Vagina (tissue), 2 donors: ENCODE measurements at places on chromosomes 4 and X.

- no peak for DNase-seq
These were observed 13.1 kb upstream of the MAGEB16 start for GRCh38 chrX:35785075-35785474.

DNA sequence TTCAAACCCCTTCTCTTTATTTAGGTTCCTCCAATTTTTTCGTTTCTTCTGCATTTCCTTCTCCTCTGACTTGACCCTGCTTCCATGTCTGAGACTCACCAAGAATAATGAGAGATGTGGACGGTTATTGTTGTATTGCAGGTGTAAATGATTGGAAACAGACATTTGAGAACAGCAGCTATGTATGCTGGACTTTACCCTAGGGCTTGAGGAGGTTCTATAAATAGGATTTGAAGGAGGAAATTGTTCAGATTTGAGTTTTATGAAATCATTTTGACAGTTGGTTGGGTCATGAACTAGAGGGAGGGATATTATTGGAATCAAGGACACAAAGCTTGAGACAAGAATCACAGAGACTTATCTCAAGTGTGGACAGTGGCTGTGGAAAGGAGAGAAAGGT lies 614.6 kb upstream of the CPEB2 start:
- DNase-seq = no peak

- DNase-seq = no peak
These were observed 11.5 kb upstream of the CAMK2D start for GRCh38 chr4:113773014-113773413.

GRCh38 chr4:184101711-184102110 lies 116.0 kb downstream of the ENPP6 start:
- no peak for DNase-seq

GRCh38 chr4:27050731-27051130 lies 190.1 kb downstream of the STIM2 start:
- DNase-seq = peak; percentile 56

GRCh38 chrX:38149016-38149415 lies 71.7 kb downstream of the SRPX start:
- no peak for DNase-seq

- DNase-seq = no peak
These were observed 289.6 kb downstream of the CXXC4 start for GRCh38 chr4:104205116-104205515.

DNA sequence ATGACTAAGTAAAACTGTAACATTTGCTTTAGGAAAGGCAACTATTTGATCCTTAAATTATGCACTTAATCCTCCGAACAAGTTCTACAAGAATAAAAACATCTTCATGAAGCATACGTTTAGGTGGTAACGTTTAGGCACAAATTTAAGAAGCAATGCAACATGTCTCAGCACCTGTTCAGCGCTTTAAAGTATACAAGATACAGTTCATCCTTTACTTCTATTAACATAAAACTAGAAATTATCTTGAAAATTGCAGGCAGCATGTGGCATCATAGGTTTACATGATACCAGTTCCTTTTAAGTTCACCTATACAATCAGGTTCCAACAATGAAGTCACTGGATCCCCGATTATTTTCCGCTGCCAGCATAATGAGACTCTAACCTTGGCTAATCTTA lies 1.5 kb downstream of the PLA2G12A start:
- DNase-seq = no peak

- no peak for DNase-seq
These were observed 110.7 kb downstream of the PSAPL1 start for GRCh38 chr4:7323872-7324650.

DNA sequence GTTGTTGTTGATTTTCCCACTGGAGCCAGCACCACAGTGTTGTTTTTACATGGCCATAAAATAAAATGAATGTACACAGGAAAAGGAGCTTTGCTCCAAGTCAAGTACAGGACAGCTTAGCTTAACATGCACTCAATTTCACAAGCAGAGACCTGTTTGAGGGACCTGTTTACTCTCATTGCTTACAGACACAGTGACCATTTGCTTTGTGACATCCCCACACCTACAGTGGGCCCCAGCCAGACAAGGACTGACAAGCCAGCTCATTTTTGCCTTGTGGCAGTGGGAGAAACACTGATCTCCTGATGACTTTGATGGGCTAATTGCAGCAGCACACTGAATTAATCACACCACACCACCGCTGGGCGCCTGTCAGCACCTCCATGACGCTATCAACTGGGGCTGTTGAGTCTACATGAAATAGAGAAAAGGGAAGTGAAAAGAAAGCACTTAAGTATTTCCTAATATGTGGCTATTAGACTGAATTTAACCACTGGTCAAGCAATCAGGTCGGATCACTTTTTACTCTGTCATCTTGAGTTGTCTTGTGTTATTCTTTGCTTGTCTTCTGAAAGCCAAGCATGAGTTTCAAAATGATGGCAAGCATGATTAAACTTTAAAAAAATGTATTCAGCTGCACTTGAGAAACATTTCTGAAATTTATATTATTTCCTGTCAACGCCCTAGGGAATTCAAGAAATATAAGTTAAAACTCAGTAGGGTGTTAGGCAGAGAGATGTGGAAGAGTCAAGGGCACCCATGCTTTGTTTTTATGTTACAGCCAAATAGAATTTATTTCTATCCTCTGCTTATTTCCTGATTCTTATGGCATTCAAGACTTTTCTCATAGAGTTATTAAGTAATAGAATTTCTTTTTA lies 557.7 kb downstream of the RAB28 start:
- no peak for DNase-seq

DNA sequence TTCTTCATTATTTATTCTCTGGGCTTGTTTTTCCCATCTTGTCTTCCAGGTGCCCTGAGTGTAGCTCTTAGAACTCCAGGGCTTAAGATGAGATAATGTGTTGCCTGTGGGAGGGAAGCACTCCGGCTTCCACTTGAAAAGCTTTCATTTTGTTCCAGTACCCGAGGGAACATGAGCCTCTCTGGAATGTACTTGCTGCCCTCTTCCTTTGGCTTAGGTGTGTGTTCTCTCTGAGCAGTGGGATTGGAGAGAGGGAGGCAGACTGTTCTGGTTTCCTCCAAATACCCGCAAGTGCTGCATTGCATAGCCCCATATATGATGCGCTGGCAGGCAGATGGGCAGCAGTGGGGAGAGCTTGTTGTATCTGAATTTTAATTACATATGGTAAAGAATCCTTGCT lies 861 bp upstream of the DTHD1 start:
- no peak for DNase-seq

- no peak for DNase-seq
These were observed 25.1 kb downstream of the PIR start for GRCh38 chrX:15468036-15468435.

DNA sequence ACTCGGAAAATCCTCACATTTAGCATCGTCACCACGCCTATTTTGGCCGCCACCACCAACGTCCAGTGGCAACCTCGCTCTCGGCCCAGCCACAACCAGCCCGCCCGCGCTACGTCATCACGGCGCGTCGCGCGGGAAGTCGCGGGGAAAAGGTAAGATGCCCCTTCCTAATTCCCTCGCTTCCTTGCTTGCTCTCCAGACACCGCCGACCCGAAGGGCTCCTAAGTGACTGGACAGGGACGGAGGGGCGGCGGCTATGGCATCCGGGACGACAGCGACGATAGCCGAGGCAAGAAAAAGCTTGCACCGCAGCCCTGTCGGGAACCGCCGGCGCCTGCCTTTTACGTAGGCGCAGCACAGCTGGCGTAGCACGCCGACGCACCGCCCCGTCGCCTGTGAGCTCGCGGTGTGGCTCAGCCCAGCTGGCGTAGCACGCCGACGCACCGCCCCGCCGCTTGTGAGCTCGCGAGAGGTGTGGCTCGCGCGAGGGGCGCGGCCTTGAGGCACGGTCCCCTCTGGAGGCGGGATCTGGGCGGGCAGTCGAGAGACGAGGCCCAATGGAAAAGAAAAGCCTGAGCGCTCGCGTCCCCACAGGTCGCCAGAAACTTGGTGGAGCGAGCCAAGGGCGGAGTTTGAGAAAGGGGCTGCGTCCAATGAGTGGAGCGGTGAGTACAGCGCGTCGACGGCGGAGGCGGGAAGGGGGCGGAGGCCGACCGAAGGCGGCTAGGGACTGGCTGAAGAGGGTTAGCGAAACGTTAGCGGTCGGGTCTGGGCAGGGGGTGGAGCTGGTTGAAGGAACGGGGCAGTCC lies at the start of gene HDAC6:
Gene HDAC6 (plus strand): TSS at position 788 of the 809 bp plus-strand sequence. CDS start 626 bp downstream, outside the sequence.
- DNase-seq = peak; percentile 98

DNA sequence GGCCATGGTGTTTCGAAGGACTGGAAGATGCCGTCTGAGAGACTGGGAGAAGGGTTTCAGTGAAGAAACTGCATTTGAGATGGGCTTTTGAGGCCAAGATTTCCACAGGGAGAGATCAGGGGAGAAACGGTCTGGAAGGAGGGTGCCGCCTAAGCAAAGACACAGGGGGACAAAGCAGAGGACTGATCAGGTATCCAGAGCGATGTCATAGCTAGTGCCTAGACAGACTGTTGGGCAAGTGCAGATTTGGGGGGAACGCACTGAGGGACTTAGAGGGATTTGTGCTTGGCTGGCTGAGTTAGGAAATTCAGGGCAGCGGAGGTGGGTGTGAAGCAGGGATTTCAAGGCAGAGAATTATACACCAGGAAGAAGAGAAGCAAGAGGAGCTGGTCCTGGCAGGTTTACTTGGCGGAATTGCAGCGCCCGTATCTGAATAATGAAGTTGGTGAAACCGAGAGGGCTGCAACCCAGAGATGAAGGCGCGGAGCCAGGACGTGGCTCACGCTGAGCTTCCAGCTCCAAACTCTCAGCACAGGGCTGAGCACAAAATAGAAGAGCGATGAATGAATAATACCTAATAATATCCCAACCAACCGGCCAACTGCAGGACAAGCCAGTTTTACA lies 106.9 kb downstream of the MAML3 start:
- DNase-seq = no peak

GRCh38 chrX:3250966-3251365 lies 95.5 kb downstream of the MXRA5 start:
- no peak for DNase-seq

DNA sequence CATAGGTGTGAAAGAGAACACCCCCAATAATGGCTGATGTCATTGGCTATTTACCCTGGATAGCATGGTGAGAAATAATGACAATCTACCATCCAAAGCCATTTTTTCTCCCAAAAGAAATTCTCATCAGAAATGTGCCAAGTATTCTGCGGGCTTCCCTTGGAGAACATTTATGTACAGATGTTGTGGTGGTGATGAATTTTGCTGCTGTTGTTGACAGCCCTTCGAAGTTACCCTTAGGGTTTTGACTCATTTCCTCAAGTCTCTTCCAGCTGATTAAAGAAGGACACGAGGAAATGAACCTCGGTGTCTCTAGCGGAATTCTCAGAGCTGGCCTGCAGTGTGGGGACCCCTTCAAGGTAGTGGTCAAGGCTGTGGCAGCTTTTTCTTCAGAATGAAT lies 3.4 kb downstream of the KIT start:
- no peak for DNase-seq

- no peak for DNase-seq
These were observed 41.3 kb upstream of the GLRA3 start for GRCh38 chr4:174870311-174870710.

DNA sequence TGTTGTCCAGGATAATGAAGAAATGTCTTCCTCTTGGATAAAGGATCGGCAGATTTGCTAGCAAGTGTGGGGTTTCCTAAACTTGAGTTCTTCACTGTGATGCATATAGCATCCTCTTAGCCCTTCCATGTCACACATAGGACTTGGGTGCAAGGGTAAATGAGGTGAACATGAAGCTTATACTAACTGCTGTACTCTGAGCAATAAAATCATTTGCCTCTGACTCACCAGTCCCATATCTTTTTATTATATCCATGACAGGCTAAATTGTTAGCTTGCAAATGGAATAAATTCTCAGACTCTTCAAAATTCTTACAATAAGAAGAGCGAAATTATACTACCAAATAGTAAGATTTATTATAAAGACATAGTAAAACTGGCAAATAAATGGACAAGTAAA lies 14.7 kb upstream of the TBC1D1 start:
- no peak for DNase-seq

DNA sequence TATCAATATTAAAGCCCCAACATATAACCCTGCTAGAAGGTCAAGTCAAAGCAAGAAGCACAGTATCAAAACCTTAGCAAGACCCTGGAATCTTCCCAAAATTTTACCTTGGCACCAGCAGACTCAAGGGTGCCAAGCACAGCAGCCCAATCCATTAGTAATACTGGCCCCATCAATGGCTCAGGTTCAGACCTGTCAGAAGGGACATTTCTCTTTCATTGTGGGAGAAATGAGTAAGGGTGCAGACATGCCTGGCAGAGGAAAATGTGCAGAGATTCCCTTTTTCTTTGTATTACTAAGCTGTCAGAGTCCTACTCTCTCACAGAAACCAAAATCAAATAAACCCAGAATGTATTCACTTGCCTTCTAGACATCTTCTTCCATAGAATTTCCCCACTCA lies 203.9 kb downstream of the EVC2 start:
- no peak for DNase-seq

DNA sequence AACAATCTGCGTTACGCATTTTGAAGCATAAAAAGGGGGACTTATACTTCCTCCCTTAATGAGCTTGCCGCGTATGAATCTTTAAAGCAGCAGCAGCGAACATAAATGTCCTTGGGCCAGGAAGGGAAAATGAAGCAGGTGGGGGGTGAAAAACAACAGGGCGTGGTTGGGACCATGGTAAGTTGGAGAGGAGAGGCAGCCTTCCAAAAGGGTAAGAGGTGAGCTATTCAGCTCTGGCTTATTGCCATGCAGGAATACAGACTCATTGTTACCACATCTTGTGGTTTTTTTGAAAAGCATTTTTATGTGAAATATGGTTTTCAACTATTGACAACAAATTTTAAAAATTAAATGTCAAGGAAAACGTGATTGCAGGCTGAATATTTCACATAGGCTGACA lies 710.7 kb upstream of the FAM241A start:
- DNase-seq = no peak

- DNase-seq = no peak
These were observed 42.7 kb downstream of the SORCS2 start for GRCh38 chr4:7235030-7235380.

DNA sequence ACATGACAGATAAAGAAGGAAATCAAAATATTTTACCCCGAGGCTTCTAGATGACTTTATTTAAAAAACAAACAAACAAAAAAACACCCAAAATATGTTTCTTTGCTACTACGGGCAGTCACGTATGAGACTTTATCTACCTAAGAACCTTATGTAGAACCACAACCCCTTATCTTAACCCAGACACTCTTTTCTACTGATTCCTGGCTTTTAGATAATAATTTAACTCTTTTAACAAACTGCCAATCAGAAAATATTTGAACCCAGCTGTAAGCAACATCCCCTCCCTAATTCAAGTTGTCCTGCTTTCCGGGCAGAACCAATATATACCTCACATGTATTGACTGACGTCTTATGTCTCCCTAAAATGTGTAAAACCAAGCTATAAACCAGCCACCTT lies 15.4 kb downstream of the ELOVL6 start:
- no peak for DNase-seq

DNA sequence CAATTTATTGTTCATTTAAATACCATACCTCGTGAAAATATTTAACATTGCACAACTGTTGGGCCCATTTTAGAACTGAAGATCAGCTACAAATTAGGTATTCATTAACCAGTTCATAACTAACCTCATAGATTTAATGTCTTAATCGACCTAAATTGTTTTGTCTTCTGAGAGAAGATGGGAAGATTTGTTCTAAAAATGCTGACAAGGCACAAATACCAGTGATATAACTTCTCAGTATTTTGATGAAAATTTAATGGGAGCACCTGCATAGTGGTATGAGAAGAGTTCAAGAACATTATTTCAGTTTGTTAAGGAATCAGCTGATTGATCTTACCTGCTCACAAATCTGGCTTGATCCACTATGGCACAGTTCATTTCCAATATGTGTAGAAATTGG lies 33.9 kb downstream of the POF1B start:
- DNase-seq = no peak
